ENCODE measurements at places on chromosomes 6 and 20.

DNA sequence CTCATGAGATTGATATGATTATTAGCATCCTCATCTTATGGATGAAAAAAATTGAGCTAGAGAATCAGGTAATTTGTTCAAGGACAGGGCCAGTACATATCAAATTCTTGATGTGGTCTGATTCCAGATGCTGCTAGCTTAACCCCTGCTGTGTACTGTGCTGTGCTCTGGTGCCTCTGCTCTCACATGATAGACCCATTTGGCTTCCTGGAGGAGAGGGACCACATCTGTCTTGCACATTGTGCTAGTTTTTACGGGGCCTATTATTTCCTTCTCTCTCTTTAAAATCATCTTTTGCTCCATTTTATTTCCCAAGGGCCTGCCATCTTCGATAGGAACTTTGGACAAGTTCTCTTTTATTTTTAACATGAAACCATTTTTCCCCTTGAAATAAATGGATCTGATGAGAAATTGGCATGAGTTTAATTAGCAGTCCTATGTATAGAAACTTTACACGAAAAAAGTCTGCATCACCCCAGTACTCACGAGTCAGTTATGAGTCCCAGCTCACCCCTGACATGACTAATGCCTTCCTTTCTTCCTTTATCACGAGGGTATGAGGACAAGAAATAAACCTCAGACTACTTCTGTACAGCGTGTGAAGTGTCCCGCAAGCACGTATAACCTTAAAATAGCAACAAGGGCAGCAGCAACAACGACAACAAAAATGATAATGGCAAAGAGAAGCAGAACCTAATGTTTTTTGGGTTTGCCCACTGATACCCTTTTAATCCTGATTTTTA, 26.5 kb downstream of the CD109 start:
- no peak for DNase-seq

- no peak for DNase-seq
These were observed 99.4 kb downstream of the BFSP1 start for GRCh38 chr20:17431621-17432364.

GRCh38 chr6:113782636-113783035, 74.5 kb upstream of the MARCKS start:
- DNase-seq = no peak

GRCh38 chr6:43924222-43924702, 154.3 kb downstream of the VEGFA start:
- DNase-seq = no peak

DNA sequence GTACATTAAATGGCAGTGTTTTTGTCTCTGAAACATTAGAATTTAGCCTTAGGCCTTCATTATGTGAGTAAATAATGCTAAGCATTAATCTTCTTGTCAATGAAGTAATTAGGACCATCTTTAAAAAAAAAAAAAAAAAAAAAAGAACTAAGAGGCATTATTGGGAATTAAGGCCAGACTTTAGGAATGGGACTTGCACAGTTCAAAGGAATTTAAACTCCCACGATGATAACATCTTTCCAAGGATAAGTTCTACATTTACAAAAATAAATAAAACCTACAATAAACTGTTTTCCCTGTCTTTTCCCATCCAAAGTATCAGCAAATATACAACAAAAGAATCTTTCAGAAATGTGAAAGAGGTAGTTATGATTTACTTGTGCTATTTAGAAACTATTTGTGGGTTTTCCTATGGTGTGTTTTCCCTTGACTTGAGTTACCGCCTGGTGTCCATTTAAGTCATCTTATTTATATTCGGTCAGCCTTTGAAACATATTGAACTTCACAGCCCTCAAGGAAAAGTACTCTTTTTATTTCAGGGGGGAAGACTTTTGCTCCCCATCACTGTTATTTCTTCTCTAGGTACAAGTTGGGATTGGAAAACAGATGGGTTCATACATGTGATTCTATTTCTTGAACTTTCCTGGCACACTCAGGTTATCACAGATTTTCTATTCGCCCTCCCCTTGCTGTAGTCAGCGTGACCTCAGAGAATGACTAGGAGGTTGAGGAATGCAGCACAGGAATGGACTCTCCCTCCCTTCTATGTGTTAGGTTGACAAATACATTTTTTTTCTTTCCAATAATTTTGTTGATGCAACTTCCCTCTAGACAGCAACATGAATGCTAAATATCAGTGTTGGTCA, 13.6 kb downstream of the STMND1 start:
- no peak for DNase-seq

GRCh38 chr6:1606780-1607515, 2.8 kb upstream of the FOXC1 start:
- DNase-seq = no peak

GRCh38 chr6:91428953-91429560, 842.2 kb upstream of the MAP3K7 start:
- DNase-seq = no peak

- DNase-seq = no peak
These were observed 1.7 kb downstream of the STX16 start for GRCh38 chr20:58652606-58653294.
